Stimulated activated CD8-positive, alpha-beta memory T cell treated with anti-CD3 and anti-CD28 coated beads, Interleukin-12 subunit alpha, Interleukin-12 subunit beta, amount 100 ng/mL, for 4 hours (primary cell): ENCODE measurements at places on chromosomes 13 and 19.

- no peak for DNase-seq
These were observed 6.9 kb upstream of the ZNF431 start for GRCh38 chr19:21134934-21135366.

DNA sequence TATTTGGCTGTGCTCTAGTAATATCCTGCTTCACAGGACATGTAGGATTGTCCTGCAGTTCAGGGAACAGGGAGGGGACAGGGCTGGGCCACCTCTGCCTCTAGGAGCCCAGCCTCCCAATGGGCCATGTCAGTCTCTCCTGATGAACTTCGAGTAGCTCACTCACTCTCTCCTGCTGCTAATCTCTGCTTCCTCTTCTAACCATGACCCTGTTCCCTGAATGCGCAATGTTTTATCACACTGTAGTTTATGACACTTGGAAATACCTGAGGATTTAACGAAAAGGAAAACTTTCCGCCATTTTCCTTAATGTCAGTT, 9.2 kb downstream of the PARP4 start:
- DNase-seq: no peak

DNA sequence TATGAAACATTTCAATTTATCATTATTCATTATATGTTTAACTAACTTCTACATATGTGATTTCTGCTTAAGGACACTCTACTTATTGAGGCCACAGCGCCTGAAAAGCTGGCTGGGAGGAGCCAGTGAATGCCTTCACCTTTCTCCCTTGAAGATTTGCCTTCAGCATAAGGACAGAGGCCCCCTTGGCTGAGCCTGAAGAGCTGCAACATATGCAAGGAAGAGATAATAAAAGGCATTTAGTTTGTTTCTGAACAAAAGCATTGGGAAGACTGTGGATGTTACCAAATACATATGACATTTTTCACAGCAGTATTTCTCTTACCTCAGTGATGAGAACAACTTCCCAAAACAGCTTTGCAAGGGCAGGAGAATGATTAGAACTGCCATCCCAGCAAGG, 92.1 kb downstream of the ABCC4 start:
- no peak for DNase-seq

DNA sequence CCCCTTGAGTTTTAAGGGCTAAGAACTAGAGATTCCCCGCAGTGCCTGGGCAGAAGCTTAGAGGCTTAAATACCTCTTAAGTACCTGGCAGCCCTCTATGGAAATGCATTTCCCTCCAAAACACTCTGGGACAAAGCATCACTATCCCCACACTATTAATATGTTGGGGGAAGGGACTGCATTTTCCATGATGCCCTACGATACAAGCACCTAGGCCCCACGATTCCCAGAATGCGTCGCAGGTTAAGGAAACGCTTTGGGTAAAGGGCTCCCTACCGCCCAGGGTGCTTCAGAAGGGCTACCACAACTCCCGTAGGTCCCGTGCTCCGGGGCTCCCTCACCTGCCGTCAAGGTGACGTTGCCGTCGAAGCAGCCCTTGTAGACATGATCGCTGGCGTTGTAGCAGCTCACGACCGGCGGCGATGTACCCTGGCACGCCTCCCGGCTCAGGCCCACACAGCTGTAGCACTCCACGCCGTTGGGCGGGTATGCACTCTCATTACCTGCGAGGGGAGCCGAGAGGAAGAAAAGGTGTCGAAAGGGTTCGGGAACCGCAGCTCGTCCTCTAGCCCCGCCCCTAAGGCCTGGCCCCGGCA, 2.5 kb downstream of the LYPD3 start:
- no peak for DNase-seq

- DNase-seq: peak; percentile 25
These were observed 10.1 kb upstream of the SLC25A42 start for GRCh38 chr19:19053508-19054314.

GRCh38 chr13:73872397-73872796, 261.8 kb downstream of the KLF12 start:
- no peak for DNase-seq

GRCh38 chr19:45693106-45693788, 781 bp downstream of the QPCTL start:
- DNase-seq: peak; percentile 56

DNA sequence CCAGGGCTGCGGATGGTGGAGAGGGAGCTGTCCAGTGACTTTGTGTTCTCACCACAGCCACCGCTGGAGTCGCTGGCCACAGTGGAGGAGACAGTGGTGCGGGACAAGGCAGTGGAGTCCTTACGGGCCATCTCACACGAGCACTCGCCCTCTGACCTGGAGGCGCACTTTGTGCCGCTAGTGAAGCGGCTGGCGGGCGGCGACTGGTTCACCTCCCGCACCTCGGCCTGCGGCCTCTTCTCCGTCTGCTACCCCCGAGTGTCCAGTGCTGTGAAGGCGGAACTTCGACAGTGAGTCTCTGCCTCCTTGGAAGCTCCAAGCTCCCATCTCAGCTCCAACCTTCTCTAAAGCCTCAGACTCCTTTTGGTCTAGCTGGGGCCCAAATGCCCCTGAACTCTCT, 21.4 kb downstream of the PPP2R1A start:
- no peak for DNase-seq
